ENCODE measurements at places on chromosomes 3 and 15.

- no peak for DNase-seq
Observed at GRCh38 chr3:42371776-42372175, 38.6 kb downstream of the LYZL4 start.

DNA sequence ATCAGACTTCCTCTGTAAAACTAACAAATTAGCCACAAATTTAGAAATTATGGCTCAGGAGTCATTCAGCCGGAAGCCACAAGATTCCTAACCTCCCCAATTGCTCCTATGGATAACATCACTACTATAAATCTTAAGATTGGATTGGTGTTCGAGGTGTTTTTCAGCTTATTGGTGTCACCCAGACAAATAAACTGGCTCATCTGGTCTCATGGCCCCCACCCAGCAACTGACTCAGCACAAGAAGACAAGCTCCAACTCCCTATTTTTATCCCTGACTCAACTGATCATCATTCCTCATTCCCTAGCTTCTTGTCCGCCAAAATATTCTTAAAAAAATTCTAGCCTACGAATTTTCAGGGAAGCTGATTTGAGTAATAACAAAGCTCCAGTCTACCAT is 135.1 kb upstream of the STRIT1 start:
- peak; percentile 66 for DNase-seq

- DNase-seq, result no peak
Observed at GRCh38 chr3:156725682-156726081, 51.3 kb downstream of the TIPARP start.

- peak; percentile 28 for DNase-seq
Observed at GRCh38 chr3:138180375-138181029, 5.8 kb upstream of the DBR1 start.

- DNase-seq, result no peak
Observed at GRCh38 chr3:112123548-112123947, 9.5 kb downstream of the GCSAM start.

GRCh38 chr15:60932051-60932915 is 296.8 kb downstream of the RORA start:
- DNase-seq, result peak; percentile 38

GRCh38 chr3:62128051-62128450 is 245.3 kb downstream of the FEZF2 start:
- DNase-seq, result no peak

GRCh38 chr3:89038869-89039268 is 68.6 kb upstream of the EPHA3 start:
- no peak for DNase-seq

DNA sequence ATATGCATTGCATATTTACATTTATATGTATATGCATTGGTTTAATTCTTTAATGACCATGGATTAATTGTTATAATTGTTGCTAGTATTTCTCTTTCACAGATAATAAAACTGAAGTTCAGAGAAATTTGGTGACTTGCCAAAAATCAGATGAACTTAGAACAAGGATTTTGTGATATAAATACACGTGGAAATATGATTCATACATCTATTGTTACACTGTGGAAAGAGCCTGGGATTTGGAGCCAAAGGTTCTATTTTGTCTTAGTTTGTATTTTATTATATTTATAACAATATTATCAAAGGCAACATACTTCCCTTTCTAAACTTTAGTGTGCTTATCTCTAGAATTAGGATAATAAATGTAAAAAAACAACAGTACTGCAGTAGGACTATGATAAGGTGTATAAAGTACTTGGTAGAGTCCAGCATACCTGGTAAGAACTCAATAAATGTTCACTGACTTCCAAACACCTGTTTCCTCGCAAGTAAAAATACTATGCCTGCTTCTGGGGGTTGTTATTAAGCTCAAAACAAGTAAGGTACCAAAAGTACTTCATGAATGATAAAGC is 342.9 kb downstream of the THSD4 start:
- no peak for DNase-seq

GRCh38 chr3:5583920-5584319 is 396.4 kb downstream of the EDEM1 start:
- no peak for DNase-seq

DNA sequence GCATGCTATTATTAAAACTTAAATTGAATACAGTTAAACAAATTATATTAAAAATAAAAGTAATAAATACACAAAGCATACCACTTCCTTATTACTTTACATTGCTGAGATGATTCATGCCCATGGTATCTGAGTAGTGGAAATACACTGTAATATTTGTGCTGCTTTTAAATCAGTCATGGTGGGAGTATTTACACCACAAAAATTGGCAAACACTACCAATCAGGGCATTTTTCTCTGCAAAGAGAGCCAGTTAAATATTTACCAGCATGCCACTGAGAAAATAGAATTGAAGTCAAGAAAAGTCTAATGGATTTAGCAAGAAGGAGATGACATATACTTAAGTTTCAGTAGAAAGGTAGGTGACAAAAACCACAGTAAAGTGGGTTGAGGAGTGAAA is 19.6 kb downstream of the PPARG start:
- DNase-seq, result peak; percentile 93

DNA sequence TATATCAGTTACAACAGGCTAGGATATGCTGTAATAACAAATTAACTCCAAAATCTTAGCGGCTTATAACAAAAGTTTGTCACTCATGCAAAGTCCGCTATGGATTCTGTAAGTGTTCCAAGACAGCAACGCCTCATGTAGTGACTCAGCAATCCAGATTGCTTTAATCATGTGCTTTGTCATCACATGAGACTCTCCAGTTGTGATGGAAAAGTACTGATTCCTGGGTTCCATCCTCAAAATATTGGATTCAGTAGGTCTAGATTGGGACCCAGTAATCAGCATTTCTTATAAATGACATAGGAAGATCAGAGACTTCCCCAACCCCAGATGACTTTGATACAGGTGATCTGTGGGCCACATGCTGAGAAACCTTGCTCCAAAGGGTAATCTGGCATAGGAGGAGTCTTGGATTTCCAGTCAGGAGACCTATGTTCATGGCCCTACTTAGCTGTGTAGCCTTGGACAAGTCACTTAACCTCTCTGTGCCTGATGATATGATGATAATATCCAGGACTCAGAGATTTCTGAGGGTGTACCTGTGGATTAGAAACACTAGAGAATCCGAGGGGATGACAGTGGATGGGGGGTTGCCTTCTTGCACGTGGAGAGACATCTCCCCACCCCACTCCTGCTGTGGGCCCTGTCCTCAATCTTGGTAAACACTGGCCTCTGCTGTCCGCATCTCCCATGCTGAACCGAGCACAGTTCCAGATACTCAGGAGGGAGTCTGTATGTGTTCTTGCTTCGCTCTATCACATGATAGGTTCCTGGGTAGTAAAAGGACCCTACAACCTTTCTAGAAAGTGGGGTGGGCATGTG is 65.5 kb downstream of the CORO2B start:
- peak; percentile 75 for DNase-seq

- no peak for DNase-seq
Observed at GRCh38 chr3:170277833-170278580, 55.8 kb downstream of the PRKCI start.

GRCh38 chr3:105456017-105456416 is 89.3 kb downstream of the ALCAM start:
- DNase-seq, result no peak

- peak; percentile 57 for DNase-seq
Observed at GRCh38 chr3:29381595-29381994, 100.7 kb downstream of the RBMS3 start.

- no peak for DNase-seq
Observed at GRCh38 chr3:19147905-19148767, at the start of gene KCNH8. Gene KCNH8 (plus strand): TSS chr3:19148510. CDS start chr3:19148720, 210 bp downstream.

GRCh38 chr3:10845001-10845761 is 29.2 kb downstream of the SLC6A11 start:
- no peak for DNase-seq

DNA sequence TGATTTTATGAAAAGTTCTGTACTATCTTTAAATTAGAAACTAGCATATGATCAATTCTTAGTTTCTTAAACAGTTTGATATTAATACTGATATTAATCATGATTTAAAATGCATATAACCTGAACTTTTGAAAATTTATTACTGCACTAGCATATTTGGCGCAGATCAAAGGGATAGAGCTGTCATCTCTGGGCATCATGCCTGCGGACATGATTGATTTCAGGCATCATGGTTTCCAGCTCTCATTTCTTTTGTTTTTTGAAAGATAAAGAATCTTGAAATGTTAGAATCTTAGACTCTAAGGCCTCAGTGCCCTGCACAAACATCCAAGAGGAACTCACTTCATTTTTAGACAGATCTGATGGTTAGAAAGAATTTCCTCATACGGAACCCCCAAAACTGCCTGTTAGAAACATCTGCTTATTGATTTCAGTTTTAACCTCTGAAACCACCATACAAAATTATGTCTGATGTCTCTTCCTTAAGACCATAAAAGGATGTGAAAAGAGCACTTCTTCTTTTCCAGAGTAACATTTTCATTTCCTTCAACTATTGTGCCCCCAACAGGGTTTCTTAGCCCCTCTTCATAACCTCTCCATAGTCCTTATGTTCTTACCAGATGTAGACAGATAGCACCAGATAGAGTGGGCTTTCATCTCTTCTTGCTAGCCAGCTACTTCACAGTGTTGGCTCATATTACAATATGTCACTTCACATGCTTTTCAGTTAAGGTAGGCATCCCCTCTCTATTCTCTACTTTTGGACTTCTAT is 110.8 kb downstream of the BBX start:
- no peak for DNase-seq

DNA sequence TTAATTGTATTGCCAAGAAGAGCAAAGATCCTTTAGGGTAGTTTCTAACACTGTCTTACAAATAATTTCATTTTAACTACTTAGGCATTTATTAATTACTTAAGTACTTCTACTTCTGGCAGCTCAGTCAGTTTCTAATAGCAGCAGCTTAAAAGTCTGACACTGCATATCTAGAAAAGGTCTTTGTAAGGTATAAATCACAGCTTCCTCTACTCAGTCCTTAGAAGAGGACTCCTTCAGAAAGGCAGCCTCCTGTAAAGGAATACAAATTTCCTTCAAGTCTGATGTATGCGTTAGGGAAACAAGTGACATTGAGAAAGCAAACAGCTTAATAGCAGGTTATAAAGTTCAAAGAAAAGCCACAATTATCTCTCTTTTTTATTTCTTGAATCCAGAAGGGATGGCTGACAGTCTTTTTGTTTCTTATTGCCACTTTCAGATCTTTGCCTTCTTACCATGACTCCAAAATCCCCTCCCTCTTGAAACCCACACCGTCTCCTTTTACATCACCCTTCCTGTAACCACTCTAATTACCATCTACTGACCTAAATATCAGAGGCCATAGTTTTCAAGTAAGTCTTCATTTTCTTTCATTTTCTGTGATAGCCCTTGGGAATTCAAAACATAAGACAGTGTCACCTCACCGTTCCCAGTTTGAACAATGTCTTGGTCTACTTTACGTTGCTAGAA is 109.5 kb downstream of the CGGBP1 start:
- no peak for DNase-seq

GRCh38 chr3:63193647-63194046 is 84.5 kb upstream of the SYNPR start:
- peak; percentile 11 for DNase-seq

- DNase-seq, result peak; percentile 40
Observed at GRCh38 chr3:153026026-153026425, 136.0 kb upstream of the RAP2B start.

DNA sequence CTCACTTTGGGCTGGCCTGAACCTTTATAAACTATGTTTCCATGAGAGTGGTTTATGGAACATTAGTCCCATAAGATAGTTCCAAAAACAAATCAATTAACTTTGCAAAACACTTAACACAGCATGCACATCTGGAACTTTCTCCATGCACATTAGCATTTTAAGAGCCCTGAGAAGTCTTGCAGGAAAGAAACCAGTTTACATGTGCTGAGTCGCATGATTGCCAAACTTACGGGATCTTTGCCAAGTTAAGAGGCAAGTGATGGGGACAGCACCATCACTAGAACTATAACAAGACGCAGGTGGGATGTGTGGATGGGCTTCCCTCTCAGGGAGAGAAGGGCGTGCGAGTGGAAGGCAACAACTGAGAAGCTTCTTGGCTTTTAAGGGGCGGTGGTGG is 20.7 kb downstream of the ADAMTS9 start:
- DNase-seq, result no peak

GRCh38 chr3:39762537-39763070 is 46.8 kb upstream of the MYRIP start:
- DNase-seq, result no peak

- DNase-seq, result no peak
Observed at GRCh38 chr3:125634336-125634950, 39.1 kb upstream of the OSBPL11 start.

- DNase-seq, result peak; percentile 77
Observed at GRCh38 chr3:197151580-197151979, 122.0 kb upstream of the MELTF start.

- DNase-seq, result no peak
Observed at GRCh38 chr3:123764647-123765046, 119.5 kb downstream of the MYLK start.

GRCh38 chr3:186785495-186786018 is 2.2 kb downstream of the EIF4A2 start:
- no peak for DNase-seq

GRCh38 chr15:31169558-31169957 is 68.0 kb upstream of the TRPM1 start:
- DNase-seq, result no peak

GRCh38 chr3:187812496-187812895 is 67.2 kb upstream of the BCL6 start:
- no peak for DNase-seq

GRCh38 chr3:195757438-195757770 is 36.6 kb downstream of the MUC20 start:
- no peak for DNase-seq

GRCh38 chr3:158768361-158768787 is 33.5 kb upstream of the MFSD1 start:
- peak; percentile 55 for DNase-seq

GRCh38 chr3:24683090-24683489 is 188.4 kb upstream of the THRB start:
- DNase-seq, result peak; percentile 17

GRCh38 chr15:99603828-99604227 is 38.0 kb downstream of the MEF2A start:
- no peak for DNase-seq

- DNase-seq, result peak; percentile 14
Observed at GRCh38 chr3:140093742-140094141, 158.8 kb downstream of the CLSTN2 start.

- DNase-seq, result no peak
Observed at GRCh38 chr15:58548308-58549012, 116.7 kb downstream of the LIPC start.

- no peak for DNase-seq
Observed at GRCh38 chr3:62467966-62468722, 94.8 kb upstream of the FEZF2 start.

DNA sequence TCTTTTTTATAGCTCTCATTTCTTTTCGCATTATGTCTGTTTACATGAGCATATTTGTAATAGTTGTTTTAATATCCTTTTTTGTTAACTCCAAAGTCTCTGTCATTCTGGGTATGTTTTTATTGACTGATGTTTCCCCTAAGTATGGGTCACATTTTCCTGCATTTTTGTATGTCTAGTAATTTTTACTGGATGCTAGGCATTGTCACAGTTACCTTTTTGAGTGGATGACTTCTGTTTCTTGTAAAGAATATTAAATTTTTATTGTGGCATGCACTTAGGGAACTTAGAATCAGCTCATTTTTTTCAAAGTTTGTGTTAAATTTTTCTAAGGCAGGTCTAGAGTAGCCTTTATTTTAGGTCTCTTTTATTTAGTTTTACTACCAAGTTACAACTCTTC is 40.7 kb downstream of the ANAPC13 start:
- DNase-seq, result no peak

GRCh38 chr15:92383519-92384324 is 10.0 kb upstream of the ST8SIA2 start:
- no peak for DNase-seq
